ENCODE measurements at places on chromosomes 1 and 21. TPM values are rescaled to one million over a fixed set of nuclear protein-coding genes. Genes with fewer than 3 reads are reported as not detected.

The TCHH gene
- total RNA-seq: 0.66 TPM

The KRTAP11-1 gene
- not detected for total RNA-seq

The MRPS21 gene
- 32.3 TPM for total RNA-seq

The KRTCAP2 gene
- 51.1 TPM for total RNA-seq

The DNASE2B gene
- total RNA-seq: 3.0 TPM

The NUP210L gene
- total RNA-seq: 0.11 TPM

The FTCD gene
- total RNA-seq: 1.1 TPM

The KCNC4 gene
- 15.0 TPM for total RNA-seq

The ARHGAP29 gene
- total RNA-seq: 71.7 TPM

The SAMD11 gene
- 102 TPM for total RNA-seq

The LCE1E gene
- total RNA-seq: not detected

The C8A gene
- total RNA-seq: not detected

The IGSF9 gene
- 63.3 TPM for total RNA-seq

The TRAPPC3 gene
- total RNA-seq: 51.9 TPM

The OR2T29 gene
- total RNA-seq: not detected

The PRMT6 gene
- total RNA-seq: 29.9 TPM

The CFHR5 gene
- not detected for total RNA-seq

The HPCAL4 gene
- total RNA-seq: 5.7 TPM

The AKNAD1 gene
- total RNA-seq: 0.16 TPM

The TRIM63 gene
- 6.3 TPM for total RNA-seq

Measured in camera-type eye (tissue), 1 donor.